ENCODE measurements at places on chromosomes 1 and 21.

- DNase-seq: no peak
These were observed 27.9 kb downstream of the CHIA start for GRCh38 chr1:111318523-111318922.

GRCh38 chr1:207084701-207085180, 3.9 kb upstream of the C4BPB start:
- DNase-seq: peak; percentile 88

GRCh38 chr1:4468386-4468785, 186.0 kb upstream of the AJAP1 start:
- no peak for DNase-seq

GRCh38 chr21:16047904-16048303, 318.1 kb downstream of the USP25 start:
- no peak for DNase-seq

DNA sequence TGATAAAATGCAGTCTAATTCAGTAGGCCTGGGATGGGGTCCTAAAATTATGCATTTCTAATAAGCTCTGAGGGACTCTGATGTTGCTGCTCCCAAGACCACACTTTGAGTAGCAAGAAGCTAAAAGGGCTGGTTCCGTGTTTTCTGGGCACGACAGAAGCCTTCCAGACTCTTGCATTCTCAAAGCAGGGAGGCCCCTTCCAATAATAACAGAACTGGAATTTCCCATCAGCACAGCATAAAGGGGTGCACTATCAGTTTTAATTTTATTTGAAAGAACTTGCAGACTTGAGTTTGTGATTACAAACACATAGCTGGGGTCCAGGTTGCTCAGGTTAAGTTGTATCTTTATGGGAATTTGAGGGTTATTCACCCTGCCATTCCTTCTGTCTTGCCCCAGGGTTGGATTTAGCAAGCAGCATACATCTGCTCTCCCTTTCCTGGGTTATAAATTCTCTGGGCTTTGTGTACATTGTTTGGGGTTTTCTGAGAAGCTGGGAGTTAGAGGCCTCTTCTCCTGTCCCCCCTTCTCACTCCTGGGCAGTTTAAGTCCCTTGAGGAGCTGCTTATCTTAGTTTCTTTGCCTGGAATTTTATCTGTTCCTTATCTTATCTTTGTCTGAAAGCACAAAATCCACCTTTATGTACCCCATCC, 94.2 kb upstream of the SLC2A1 start:
- DNase-seq: no peak

GRCh38 chr1:21381354-21381753, 58.6 kb upstream of the NBPF3 start:
- DNase-seq: peak; percentile 51

DNA sequence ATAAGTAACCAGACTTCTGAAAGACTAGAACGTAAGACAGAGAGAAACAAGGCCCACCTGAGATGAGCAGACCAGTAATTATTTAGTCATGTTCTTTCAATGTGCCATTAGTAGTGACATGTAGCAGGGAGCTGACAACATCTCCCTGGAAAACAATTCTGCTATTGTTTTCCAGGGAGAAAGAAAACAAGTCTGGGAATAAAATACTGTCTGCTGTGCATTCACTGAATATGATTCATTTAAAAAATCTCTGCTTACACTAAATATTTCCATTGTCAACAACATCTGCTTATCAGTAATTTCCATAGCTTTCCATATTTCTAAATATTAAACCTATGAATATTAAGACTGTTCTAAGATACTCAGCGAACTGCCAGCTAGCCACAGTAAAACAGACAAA, 80.0 kb downstream of the VCAM1 start:
- DNase-seq: no peak

DNA sequence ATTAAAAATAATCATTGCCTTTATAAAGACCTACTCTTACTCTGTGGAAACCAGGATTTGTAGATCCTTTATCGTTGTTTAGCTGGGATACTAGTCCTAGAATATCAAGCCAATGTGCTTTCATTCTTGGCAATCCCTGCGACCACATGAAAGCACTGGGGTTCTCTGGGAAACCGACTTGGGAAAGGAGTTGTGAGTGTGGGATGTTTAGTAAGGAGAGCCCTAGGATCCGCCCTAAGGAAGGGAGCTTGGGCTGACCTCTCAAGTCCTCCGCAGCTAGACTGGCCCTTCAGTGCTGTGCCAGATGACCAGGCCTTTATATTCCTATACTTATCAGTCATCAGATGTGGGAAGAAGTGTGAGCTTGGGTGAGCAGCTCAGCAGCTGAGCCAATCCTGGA, 5.2 kb upstream of the KRTAP19-8 start:
- DNase-seq: no peak

- DNase-seq: no peak
These were observed 2.7 kb downstream of the COLGALT2 start for GRCh38 chr1:184034761-184035379.

DNA sequence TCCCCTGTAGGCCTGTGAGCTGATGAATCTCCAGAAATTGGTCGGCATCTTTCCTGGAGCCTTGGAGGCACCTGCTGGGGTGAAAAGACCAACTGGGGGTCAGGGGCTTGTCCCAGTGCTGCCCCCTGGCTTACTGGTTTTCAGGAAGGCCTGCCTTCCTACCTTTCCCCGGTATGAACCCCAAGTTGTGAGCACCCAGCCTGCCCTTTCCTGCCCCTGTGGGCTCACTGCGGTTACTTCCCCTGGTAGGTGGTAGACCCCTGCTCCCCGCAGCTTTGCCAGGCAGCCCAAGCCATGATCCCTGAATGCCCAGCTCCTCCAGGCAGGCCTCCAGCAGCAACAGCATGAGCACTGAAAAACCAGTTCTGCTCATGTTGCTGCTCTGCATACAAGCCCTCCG, 10.2 kb downstream of the DMRTB1 start:
- DNase-seq: no peak

DNA sequence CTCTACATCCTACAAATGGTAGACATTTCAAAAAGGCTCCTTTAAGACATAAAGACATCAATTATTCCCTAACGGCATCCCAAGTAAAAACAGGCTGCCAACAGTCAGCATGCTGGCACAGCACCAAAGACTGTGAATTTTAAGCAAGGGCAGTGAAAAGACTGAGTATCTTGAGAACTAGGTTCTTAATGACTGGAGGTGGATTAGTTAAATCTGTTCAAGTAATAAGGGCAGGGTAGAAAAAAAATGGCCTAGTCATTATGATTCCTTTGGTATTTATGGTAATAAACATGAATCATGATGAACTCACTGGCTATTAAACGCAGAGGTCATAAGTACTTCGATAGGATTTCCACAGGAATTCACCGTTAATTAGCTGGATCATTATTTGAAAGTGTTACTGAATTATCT, 75.2 kb downstream of the KIFAP3 start:
- no peak for DNase-seq

GRCh38 chr21:46005081-46005480, 23.5 kb downstream of the COL6A1 start:
- no peak for DNase-seq

DNA sequence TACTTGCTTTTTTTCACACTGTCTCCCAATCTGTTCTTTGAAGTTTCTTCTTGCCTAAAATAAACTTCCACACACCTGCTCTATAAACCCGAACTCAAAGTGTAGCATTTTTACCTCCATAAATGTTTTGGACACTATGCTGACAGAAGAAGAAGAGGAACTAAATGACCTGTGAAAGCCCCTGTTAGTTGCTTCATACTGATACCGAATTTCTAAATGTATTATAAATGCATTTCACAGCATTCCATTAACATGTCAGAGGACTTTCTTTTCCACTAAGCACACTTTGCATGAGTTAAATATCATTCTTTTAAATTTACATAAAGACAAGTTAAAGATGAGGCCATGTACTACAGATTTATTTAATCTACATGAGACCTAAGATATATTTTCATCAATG, 281.0 kb downstream of the SMYD3 start:
- DNase-seq: no peak

DNA sequence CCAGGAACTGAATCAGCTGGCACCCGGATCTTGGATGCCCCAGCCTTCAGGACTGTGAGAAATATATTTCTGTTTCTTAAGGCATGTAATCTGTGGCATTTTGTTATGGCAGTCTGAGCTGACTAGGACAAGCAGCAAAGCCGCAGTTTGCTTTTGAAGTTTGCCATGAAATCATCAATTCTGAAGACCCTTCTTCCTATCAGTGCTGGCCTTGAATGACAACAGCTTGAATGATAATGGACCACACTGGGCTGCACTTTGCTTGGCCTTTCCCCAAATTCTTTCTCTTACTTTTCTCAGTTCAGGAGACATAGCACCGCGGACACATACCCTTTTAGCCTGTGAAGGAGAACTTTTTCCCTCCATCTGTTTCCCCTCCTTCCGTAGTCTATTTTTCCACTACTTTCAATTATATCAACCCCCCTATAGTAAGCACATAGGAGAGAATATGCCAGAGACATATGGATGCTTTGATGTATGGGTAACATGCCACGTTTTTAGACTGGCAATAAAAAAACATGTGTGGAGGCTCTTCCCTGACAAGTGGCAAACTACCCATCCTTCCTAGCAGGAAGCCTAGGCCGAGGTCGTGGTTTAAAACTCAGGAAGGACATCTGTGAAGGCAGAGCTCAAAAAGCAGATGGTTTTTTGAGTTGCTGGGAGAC, 42.9 kb downstream of the HLX start:
- DNase-seq: no peak

GRCh38 chr1:228016181-228016510, 9.3 kb downstream of the WNT3A start:
- DNase-seq: no peak

- no peak for DNase-seq
These were observed 5.8 kb downstream of the LINGO4 start for GRCh38 chr1:151799179-151800022.

DNA sequence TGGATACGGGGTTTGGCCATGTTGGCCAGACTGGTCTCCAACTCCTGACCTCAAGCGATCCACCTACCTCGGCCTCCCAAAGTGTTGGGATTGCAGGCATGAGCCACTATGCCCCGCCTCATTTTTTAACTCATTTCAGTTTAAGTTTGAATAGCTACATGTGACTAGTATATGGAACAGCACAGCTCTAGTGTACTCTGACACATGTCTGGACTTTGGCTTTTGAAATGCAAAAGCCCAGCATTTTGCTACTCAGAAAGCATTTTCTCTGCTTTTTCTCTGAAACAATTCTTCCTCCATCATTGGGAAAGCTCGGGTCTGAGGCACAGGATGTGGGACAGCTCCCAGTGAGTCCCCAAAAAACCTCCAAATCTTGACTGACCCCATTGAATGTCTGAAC, 4.0 kb upstream of the SSR2 start:
- DNase-seq: no peak

GRCh38 chr1:198374288-198374687, 166.2 kb downstream of the ATP6V1G3 start:
- no peak for DNase-seq

DNA sequence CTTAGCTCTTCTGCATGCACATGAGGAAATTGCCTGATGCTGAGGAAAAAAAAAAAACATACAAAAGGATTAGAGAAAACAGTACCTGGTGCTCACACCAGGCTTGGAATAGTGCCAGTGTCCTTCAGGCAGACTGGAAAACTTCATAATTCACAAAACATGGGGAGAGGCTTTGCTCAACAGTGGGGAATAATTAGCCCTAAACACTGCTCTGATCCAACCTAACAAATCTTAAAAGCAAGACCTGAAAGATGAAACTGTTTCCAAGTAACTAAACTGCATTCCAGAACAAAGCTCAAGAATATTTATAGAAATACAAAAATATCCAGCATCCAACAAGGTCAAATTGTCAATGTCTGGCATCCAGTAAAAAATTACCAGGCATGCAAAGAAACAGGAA, 124.8 kb downstream of the AK5 start:
- DNase-seq: no peak

DNA sequence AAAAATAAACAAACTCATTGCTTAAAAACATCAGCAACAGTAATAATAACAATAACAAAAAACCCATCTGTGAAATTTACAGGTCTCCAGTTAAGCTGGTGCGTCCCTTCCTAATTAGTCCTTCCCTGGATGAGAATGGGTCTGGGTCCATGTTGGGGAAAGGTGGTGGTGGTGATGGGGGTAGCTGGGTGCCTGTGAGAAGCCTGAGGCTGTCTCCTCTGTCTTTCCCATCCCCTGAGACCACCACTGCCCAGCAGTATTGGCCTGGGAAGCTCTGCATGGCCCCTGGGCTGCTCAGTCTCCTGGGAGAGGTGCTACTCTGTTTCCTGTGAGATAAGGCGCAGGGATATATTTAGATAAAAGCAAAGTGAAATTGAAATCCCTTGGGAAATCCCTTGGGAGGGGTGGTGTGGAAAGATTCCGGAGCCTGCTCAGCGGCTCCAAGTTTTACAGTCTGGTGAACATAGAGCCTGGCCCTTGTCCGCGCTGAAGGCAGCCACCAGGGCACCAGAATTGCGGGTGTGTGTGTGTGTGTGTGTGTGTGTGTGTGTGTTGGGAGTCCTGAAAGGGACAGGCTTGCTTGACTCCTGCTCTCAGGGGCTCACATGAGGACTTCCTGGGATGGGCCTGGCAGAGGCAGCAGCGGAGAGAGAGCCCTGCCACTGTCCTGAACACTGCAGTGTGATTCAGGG, 150.2 kb downstream of the FOXD2 start:
- no peak for DNase-seq

DNA sequence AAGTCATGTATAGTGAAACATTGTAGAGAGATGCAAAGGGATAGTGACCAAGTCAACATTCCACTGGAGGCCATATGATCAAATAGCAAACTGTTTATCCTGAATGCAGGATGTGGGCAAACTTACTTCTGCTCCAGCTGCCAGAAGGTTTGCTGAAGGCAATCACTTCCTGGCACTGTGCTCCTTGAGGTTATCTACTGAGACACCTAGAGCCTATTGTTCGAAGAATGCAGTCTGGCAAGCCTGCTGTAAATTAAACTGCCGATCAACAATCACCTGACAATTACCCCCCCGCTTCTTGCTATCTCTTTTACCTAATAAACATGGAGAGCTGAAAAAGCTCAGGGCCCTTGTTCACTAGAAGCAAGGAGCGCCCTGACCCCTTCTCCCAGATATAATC, 139.4 kb upstream of the B3GALT2 start:
- DNase-seq: no peak

- peak; percentile 72 for DNase-seq
These were observed 9.6 kb downstream of the ACKR1 start for GRCh38 chr1:159214149-159214760.

GRCh38 chr1:26408604-26409003, 2.0 kb upstream of the LIN28A start:
- peak; percentile 66 for DNase-seq

DNA sequence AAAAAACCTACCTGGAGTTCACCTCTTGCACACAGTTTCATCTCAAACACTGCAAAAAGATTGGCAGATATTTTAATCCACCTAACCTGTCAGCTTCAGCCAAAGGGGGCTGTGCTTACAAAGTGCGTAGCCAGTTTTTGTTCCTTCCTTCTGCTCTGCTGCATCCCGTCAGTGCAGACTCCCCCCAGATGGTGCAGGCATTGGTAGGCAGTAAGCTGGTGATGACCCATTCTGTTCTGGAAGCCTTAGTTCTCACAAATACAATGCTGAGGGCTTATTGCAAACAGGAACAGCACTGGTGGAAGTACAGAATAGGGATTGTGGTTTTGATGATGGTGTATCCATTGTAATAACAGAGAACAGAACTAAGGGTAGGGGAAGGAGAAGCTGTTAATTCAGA, 239.5 kb downstream of the RYR2 start:
- DNase-seq: no peak

GRCh38 chr1:201715801-201716741, 112.9 kb upstream of the IPO9 start:
- no peak for DNase-seq

GRCh38 chr1:89460325-89460724, 64.3 kb upstream of the LRRC8B start:
- no peak for DNase-seq

Measured in K562 (cell line).